Activated naive CD4-positive, alpha-beta T cell (primary cell): ENCODE measurements at places on chromosomes 16 and 17.

DNA sequence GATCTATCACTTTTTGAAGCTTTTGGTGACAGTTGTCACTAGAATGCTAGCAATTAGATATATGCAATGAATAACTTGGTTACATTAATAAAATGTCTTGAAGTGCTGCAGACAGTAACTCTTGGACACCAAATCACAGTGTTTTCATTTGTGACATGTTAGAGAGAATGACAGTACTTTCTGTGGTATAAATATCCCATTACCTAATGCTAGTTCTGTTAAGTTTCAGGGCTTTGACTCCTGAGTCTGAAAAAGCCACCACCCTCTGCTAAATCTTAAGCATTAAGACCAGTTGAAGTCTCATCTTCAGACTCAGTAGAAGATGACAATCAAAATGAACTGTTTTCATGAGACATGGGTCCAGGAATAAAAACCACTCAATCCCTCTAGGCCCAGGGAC lies 10.6 kb upstream of the CPHXL2 start:
- no peak for DNase-seq

- no peak for DNase-seq
Observed at GRCh38 chr17:82949361-82949760, 109.5 kb upstream of the ZNF750 start.

DNA sequence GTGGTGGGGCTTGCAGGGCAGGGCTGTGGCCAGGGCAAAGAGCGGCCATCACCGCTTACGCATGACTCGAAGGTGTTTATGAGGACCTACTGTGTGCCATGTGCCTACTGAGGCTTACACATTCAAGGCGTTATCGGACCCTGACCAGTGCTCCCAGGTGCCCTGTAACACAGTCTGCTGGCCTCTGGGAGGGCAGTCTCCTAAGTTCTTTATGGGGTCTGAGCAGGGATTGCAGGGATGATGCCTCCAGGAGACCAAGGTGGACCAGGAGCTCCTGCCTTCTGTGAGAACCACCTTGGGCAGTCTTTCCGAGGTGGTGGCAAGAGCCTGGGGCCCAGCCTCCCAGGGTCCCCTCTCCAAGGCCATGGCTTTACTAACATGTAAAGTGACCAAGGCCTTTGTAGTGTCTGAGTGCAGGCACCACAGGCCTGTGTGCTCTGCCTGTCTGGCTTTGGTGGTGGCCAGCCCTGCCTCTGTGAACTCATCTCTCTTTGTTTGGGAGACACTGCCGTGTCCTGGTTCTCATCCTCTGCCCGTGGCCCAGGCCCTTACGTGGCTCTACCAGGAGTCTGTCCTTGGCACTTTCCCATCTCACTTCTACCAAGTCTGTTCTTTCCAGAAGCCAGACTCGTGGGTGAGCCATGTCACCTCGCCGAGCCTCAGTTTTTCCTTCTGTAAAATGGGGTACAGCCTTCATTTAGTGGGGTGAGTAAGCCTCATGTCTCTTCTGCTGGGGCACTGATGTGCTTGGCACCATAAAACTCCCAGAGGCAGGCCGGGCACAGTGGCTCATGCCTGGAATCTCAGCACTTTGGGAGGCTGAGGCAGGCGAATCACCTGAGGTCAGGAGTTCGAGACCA lies 3.4 kb upstream of the SYNGR2 start:
- no peak for DNase-seq

DNA sequence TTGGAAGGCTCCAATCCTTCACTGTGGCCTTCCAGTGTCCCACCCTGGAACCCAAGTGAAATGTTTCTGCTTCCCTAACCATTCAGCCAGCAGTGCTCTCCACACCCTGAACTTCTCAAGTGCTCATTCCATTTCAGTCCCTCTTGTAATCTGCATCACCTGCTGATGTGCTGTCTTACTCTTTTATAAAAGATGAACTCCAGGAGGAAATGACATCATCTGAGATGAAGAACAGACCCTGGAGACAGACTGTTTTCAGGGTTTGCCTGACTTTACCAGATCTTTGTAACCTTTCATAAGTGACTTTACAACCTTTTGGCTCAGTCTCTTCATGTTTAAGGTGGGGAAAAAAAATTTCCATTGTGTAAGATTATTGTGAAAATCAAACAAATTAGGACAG lies 61.3 kb downstream of the CNTNAP4 start:
- DNase-seq = no peak

DNA sequence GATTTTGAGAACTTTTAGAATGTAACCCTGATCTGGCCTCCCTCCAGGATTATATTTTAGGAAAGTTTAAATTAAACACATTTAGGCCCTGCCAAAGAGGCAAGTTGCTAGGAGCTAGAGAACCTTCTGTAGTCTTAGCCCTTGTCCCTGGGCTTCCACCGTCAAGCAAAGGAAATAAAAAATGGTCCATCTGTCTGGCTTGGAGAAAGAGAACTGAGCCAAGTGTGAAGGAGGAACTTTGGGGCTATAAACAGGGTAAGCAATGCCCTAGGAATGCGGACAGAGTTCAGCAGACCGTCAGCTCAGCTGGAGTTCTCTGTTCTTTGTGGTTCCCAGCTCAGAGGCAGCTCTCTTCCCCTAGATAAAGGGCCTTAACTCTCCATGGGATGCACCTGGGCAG lies 29.6 kb downstream of the RCVRN start:
- no peak for DNase-seq

DNA sequence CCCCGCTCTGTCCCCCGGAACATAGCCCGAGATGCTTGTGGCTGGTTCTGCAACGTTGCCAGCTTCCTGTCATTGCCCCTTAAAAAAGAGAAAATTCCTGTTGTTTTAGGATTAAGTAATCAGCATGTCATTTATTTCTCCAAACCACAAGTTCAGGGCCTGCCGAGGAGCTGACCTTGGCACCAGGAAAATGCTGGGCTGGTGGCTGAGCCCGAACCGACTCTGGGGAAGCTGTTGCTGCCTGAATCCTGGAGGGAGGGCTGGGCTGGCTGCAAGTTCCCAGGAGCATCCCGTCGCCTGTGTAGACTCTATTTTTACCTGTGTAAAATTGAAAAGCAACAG lies 130.9 kb upstream of the FOXF1 start:
- DNase-seq = no peak

DNA sequence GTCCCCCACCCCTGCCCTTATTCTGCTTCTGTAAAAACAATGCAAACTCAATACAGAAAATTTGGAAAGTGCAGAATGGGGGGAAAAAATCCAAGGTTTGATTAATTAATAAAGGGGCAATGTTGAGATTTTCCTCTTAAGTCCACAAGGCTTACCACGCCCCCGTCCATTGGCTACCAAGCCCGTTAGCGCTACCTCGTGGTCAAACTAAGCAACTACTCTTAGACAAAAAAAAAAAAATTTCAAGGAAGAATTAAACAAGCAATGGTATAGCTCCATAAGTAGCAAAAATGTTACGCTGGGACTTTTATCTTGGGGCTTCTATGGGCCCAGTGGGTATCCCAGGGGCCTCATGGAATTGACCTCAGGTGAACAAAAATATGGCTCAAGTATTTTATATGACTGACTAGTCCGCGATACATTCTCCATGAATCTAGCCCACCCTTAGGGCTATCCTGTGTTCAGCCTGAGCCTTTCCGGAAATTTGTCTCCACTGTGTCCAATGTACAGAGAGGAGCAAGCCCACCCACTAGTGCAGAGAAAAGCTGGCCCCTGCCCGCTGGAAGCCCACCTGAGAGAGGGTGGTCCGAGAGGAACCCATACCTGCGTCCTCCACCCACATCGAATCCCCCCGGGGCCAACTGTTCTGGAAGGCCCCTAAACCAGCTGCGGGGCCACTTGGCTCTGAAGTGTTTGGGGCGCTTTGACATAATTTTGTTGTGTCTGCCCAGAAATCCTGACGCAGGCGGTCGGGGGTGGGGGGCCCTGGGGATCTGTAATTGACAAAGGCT lies 19.1 kb upstream of the TEX2 start:
- DNase-seq = no peak

GRCh38 chr16:13070268-13070667 lies 168.9 kb downstream of the SHISA9 start:
- no peak for DNase-seq

DNA sequence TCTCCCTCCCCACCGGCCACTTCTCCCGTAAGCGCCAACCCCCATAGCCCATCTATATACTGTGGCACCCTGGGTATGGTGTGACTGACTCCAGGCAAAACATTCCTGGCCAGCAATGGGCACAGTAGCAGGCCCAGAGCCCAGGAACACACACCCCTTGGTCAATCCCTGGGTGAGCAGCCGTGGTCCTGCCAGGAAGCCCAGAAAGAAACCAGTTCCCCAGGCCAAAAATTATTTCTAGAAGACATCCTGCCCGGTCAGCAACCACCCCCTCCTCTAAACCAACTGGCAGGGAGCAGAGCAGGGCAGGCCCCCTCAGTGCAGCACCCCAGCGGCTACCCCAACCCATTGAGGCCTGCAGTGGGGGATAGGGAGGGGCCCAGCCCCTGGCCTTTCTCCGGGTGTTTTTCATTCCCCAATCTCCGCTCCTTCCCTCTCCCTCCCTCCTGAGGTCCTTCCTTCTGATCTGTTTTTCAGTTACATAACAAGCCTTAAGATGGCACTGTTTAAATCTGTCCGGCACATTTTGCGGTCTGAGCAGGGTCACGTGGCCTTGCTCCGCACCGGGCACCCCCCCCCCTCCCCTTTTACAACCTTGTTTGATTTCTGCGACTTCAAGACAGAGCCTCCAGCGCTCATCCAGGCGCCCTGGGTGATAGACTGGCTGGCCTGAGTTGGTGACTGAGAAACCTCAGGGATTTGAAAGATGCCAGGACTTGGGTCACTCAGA lies 2.0 kb downstream of the NPTX1 start:
- DNase-seq = no peak

DNA sequence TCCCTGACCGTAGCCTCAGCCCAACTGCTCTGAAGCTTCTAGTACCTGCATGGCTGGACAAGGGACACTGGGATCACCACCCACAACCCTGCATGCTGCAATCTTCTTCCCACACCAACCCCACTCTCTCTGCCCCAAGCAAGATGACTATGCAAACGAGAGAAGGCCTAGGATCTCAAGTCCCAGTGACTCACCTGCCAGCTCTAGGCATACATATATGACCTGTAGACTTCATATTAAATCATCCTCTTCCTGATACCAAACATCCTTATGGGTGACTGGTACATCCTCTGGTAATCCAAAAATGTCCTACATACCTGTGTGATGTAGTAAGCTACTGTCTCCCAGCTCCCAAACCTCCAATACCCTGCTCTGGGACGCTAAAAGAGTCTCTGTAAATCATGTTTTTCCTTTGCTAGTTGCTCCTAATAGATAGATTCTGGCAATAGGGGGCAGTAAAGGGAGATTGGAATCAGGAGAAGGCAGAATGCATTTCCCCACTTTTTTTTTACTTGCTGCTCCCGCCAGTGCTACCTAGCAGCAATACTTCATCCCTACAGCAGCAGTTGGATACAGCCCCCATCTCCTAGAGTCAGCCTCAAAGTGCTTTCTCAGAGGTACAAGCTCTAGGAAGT lies 43.4 kb upstream of the SOX9 start:
- no peak for DNase-seq
